ENCODE measurements at places on chromosomes 7 and 10.

DNA sequence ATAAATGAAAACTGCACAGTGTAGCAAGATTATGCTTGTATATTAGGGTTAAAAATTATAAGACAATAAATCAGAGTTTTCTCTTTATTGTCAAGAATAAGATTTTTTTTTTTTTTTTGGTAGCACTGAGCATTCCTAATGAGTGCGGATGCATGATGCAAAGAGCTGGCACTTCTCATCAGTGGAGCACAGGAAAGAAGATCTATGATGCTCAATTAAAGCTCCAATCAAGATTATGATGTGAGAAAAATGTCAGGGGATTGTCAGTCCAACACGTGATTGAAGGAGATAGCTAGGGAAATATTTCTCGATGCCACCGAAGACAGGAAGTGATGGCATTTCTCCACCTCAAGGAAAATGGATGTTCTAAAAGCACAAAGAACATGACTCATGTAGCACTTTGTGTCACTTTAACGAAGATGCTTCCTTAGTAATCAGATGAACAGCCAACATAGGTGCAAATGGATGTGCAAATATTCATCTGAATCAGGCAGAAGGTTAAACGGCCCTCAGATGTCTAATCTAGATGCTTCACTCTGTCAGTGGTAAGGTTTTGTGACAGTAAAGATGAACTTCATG is 240.9 kb downstream of the THSD7A start:
- no peak for DNase-seq

GRCh38 chr7:84384417-84384816 is 189.8 kb upstream of the SEMA3A start:
- DNase-seq: no peak

GRCh38 chr10:48940372-48940771 is 732 bp upstream of the LRRC18 start:
- no peak for DNase-seq

DNA sequence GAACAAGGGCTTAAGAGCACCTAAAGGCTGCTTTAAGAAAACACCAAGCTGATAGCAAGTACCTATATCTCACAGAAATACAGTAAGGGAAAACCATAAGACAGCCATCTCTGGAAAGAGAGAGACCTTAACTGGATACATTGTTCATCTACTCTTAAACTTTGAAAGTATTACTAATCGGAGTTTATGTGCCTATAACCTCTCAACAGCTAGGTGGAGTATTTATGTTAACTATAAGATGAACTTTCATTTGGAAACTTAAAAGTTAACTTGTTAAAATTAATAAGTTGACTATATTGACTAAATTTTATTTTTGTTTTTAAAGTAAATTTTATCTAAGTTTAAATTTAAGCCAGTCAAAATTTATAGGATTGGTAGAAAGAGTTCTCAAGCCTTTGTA is 90.6 kb downstream of the USP6NL start:
- DNase-seq: no peak

- no peak for DNase-seq
These were observed 151.5 kb downstream of the HPSE2 start for GRCh38 chr10:99084161-99084560.

GRCh38 chr7:1220977-1221745 is 11.5 kb upstream of the UNCX start:
- DNase-seq: no peak

DNA sequence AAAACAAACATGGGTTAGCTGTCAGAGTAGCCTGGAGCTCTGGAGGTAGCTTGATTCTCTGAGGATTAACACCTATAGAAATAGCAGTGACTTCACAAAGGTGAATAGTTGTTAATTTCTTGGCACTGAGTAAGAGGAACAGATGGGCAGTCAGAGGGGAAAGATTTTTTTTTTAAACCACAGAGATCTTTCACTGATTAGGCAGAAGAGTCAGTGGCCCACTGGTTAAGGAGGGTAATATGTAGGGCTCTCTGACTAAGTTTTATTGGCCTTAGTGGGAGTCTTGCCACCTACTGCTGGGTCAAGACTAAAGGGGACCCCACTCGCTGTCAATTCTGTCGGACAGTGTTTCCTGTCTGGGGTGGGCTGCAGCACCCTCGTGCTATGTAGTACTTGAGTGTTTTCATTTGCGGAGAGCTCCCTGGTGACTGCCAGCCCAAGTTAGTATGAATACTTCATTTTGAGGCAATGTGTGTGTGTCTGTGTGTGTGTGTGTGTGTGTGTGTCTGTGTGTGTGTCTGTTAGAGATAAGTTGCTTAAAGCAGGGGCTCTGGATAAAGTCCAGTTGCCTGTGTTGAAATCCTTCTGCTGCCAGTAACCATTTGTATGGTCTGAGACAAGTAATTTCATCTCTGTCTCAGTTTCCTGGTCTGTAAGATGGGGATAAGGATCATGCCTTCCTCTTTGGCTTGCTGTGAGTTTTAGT is 145.2 kb downstream of the ARID5B start:
- DNase-seq: no peak

- DNase-seq: no peak
These were observed 22.1 kb upstream of the ENO4 start for GRCh38 chr10:116827214-116827671.

- DNase-seq: no peak
These were observed 34.8 kb downstream of the BTRC start for GRCh38 chr10:101388676-101389276.

DNA sequence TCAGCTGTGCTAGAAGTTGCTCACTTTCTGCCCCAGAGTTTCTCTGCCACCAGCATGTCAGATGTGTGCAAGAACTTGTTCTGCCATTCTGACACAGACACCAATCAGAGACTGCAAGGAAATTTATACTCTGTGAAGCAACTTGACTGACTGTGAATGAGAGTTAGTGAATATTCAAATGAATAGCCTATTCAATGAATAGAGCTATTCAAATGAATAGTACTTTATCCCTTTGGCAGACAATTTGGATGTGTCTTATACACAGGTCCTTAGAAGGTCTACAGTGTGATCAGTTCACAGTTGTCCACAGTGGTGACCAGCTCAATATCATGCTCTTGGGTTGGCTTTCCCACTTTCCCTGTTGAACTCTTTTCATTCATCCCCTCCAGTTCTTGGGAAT is 138.1 kb downstream of the MACC1 start:
- DNase-seq: no peak

GRCh38 chr10:11154849-11155498 is 137.3 kb downstream of the CELF2 start:
- DNase-seq: no peak
